ENCODE measurements at places on chromosomes 7 and 10.

DNA sequence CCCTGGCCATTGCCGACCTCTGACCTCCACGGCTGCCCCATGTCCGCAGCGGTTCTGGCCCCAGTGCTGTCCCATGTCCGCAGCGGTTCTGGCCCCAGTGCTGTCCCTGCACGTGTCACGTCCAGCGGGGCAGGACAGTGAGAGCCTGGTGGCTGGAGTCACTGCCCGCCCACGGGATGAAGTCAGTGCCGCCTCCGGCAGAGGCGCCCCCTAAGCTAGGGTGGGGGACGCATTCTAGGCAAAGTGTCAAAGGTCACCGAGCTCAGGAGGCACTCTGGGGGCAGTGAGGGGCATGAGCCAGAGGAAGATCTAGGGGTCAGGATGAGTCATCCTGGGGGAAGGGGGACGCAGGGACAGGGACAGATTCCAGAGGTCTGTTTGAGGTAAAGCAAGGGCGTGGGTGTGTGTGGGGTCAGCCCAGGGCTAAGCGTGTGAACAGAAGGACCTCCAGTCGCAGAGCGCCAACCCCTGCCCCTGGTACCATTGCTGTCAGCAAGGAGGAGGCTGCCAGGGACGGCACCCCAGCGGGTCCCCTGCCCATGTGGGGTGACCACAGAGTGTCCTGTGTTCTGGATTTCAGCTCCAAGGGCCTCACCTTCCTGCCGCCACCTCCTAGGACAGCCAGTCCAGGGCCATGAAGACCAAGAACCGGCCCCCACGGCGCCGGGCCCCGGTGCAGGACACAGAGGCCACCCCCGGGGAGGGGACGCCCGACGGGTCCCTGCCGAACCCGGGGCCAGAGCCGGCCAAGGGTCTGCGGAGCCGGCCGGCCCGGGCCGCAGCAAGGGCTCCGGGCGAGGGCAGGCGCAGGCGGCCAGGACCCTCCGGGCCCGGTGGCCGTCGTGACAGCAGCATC is 665 bp downstream of the BHLHA15 start:
- H3K36me3 ChIP-seq, result no peaks in the 10 kb centered on the region
- peak overlapping the region; percentile 65 for H3K27ac ChIP-seq
- peaks cover 11% of the 10 kb centered on the region for H3K4me1 ChIP-seq
- no peak for DNase-seq

DNA sequence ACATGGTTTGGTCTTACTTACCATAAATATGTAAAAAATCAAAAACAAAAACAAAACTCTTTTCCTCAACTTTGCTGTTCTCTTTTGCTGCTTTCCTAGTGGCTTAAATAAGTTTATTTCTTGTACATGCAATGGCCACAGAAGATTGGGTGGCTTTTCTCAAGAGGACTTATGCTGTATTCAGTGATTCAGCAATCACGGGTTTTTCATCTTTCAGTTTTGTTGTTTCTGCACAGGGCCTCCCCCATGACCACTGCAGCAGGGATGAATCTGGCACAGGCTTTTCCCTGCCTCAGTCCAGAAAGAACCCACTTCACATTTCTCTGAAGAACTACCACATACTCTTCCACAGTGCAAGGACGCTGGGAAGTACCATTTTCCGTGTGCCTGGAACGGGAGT is 355.0 kb downstream of the RNLS start:
- H3K27ac ChIP-seq, result peak overlapping the region; percentile 56
- no peak for DNase-seq
- no peak overlapping the region for H3K4me3 ChIP-seq
- H3K36me3 ChIP-seq, result no peaks in the 10 kb centered on the region
- peaks cover 37% of the 10 kb centered on the region for H3K4me1 ChIP-seq

DNA sequence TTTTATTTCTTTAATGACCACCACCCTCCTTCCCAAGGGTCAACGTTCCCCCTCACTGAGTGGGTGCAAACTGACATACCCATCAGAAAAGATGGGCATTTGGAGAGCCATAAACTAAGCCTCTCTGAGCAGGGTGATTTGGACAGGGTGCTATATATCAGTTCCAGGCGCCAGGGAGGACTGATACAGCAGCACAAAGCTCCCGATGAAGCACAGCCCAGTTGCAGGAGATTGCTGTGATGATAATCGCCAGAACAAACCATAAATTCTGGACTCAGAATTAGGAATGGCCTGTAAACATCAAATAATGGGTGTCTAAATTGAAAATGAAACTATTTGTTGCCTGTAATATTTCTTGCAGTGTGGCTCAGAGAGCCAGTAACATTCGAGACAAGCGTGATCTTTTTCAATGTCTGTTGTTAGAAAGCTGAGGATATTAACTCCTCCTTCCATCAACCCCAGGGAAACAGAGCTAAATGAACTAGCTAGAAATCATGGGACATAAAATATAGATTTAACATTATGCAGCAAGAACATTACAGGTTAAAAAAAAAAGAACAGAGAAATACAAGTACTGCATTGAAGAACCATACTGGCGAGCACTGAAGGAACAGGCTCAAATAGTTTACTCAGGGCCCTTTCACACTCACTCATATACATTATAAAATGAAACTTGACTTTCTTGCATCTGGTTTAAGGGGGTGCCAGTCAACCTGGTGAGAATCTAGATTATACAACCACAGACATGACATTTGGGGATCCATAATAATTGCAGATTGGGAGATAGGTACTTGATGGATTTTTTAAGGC is 137.5 kb upstream of the LRRTM3 start:
- no peaks in the 10 kb centered on the region for H3K4me1 ChIP-seq
- H3K27me3 ChIP-seq, result no peaks in the 10 kb centered on the region
- no peak overlapping the region for H3K4me3 ChIP-seq
- H3K36me3 ChIP-seq, result no peaks in the 10 kb centered on the region
- H3K27ac ChIP-seq, result no peak overlapping the region

- H3K27me3 ChIP-seq, result no peaks in the 10 kb centered on the region
- H3K4me3 ChIP-seq, result no peak overlapping the region
- H3K4me1 ChIP-seq, result peaks cover 45% of the 10 kb centered on the region
- no peak for DNase-seq
- H3K27ac ChIP-seq, result no peak overlapping the region
These were observed 173.5 kb downstream of the KMT2E start for GRCh38 chr7:105187302-105188169.

GRCh38 chr7:55504093-55504859 is 68.0 kb downstream of the VOPP1 start:
- H3K4me1 ChIP-seq, result peaks cover 5% of the 10 kb centered on the region
- no peak overlapping the region for H3K4me3 ChIP-seq
- no peak overlapping the region for H3K27ac ChIP-seq
- H3K27me3 ChIP-seq, result no peaks in the 10 kb centered on the region

GRCh38 chr7:135768467-135768866 is 19.9 kb upstream of the FAM180A start:
- no peaks in the 10 kb centered on the region for H3K36me3 ChIP-seq
- no peak overlapping the region for H3K4me3 ChIP-seq
- H3K27ac ChIP-seq, result peak overlapping the region; percentile 57
- no peak for DNase-seq
- H3K4me1 ChIP-seq, result peaks cover 22% of the 10 kb centered on the region

DNA sequence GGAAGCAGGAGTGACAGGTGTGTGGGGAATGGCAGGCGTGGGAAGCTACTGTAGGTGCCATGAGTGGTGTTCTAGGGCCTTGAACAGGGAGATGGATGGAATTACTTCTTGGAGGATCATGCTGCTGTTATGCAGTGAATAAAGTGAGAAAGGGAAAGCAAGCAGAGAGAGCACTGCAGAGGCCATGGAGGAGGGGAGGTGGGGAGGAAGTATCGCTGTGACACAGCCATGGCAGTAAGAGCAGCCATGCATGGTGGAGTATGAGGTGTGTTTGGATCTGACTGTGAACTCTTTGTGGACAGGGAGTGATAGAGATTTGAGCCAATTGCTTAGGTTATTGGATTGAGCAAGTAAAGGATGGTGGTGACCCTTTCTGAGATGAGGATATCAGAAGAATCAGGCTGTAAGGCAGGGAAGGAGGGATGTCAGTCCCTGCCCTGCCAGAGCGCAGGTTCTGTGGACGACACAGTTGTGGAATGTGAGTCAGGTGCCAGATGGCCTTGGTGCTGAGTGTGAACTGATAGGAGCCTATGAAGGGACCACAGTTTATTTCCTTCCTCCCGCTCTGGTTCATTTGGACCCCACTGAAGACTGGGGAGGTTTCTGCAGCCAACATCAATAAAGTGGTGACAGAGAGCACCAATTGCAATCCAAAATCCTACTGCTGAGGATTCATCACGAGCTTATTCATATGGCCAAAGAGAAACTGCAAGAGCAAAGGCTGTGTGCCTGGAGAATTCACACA is 105.5 kb upstream of the TMEM72 start:
- H3K36me3 ChIP-seq, result no peaks in the 10 kb centered on the region
- no peak overlapping the region for H3K4me3 ChIP-seq
- no peaks in the 10 kb centered on the region for H3K4me1 ChIP-seq
- H3K27me3 ChIP-seq, result no peaks in the 10 kb centered on the region
- DNase-seq, result no peak

GRCh38 chr7:80263333-80263732 is 128.7 kb downstream of the GNAI1 start:
- no peak overlapping the region for H3K27ac ChIP-seq
- no peaks in the 10 kb centered on the region for H3K27me3 ChIP-seq
- no peak overlapping the region for H3K4me3 ChIP-seq

GRCh38 chr7:128362670-128363069 is 1.2 kb upstream of the PRRT4 start:
- no peaks in the 10 kb centered on the region for H3K36me3 ChIP-seq
- H3K27ac ChIP-seq, result no peak overlapping the region
- no peak for DNase-seq
- no peaks in the 10 kb centered on the region for H3K27me3 ChIP-seq

DNA sequence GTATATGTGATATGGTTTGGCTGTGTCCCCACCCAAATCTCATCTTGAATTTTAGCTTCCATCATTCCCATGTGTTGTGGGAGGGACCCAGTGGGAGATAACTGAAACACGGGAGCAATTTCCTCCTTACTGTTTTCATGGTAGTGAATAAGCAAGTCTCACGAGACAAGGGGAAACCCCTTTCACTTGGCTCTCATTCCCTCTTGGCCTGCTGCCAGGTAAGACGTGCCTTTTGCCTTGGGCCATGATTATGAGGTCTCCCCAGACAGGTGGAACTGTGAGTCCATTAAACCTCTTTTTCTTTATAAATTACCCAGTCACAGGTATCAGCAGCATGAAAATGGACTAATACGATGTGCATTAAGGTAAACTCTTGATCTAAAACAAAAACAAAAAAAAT is 357.1 kb upstream of the AOAH start:
- no peak overlapping the region for H3K4me3 ChIP-seq
- H3K4me1 ChIP-seq, result peaks cover 33% of the 10 kb centered on the region
- no peak overlapping the region for H3K27ac ChIP-seq

DNA sequence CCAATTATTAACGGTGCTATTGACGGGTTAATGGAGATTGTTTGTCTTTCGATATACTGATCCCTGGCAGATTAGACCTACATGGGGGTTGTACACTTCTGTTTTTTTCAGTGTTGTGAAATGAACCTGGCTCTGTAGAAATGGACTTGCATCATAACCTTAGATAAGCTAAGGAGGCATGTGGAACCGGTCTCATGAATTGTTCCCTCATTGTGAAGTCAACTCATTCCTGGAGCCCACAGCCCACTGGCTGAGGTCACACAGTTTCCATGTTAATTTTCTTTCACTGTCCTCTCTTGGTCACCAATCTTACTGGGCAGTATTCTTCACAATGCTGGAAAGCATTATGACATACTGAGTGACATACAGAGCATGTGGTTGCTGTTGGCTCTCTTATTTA is 202.8 kb downstream of the BMPER start:
- DNase-seq, result no peak
- H3K4me3 ChIP-seq, result no peak overlapping the region
- no peak overlapping the region for H3K27ac ChIP-seq

DNA sequence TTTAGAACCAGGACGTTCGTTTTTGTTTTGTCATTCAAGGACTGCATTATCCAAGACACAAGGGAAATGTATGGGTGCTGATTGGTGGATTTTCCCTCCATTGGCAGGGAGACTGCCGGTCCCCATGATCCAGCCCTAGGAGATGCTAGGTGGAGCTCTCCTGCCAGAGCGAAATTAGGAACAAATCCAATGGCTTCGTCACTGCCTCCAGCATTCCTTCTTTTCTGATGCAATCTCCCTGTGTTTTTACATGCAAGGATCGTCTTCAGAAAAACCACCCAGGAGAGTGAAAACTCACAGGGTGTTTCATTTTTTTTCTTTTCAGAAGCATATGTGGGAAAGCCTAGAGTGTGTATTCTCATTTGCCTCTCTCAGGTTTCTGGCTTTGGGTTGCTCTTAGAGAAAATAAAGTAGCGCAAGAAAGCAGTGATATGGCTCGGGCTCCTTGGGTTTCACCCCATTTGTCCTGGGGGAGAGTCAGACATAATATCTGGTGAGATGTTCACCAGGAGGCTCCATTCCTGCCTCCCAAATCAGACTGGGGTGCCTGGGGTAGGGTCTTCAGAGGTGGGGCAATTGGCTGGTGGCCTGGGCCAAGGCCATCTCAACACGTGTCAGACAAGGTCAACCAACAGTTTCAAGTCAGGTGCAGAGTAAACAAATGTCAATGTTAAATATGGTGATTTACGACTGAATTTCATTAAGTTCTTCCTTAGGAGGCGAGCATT is 450.9 kb upstream of the MKI67 start:
- H3K4me1 ChIP-seq, result no peaks in the 10 kb centered on the region
- H3K4me3 ChIP-seq, result no peak overlapping the region
- DNase-seq, result no peak
- H3K27ac ChIP-seq, result no peak overlapping the region
- H3K27me3 ChIP-seq, result no peaks in the 10 kb centered on the region

DNA sequence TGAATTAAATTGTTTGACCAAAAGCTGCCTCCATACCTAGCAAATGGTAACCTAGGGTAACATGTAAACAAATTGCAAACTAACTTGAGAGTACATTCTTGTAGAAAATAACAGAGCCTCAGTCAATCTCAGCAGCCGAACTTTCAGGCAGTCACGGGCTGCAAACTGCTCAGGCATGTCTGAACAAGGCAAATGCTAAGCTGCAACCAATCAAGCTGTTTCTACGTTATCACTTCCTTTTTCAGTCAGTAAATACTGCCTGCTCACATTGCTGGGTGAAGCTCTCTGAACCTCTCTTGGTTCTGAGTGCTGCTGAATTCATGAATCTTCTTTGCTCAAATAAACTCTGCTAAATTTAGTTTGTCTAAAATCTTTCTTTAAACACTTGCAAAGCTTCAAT is 1212.4 kb downstream of the SORCS1 start:
- H3K4me1 ChIP-seq, result no peaks in the 10 kb centered on the region
- no peaks in the 10 kb centered on the region for H3K36me3 ChIP-seq
- H3K4me3 ChIP-seq, result no peak overlapping the region
- DNase-seq, result no peak

DNA sequence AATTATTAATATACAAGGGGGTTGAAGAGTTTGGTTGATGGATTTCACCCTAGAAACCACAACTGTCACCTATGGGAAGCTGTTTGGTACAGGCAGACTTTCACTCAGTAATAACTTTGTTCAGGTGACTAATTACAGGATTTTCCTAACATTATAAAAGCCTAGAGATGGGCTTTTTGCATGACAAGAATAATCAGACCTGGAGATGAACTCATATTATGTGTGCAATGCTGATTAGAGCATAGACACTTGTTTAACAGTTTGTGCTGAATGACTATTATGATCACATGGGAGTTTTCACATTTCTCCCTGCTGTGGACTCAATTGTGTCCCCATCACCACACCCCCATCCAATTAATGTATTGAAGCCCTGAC is 90.2 kb upstream of the STEAP4 start:
- no peak for DNase-seq
- no peaks in the 10 kb centered on the region for H3K4me1 ChIP-seq
- no peaks in the 10 kb centered on the region for H3K36me3 ChIP-seq
- no peak overlapping the region for H3K4me3 ChIP-seq
- H3K27ac ChIP-seq, result no peak overlapping the region

All from esophagus squamous epithelium (tissue), 5 donors.